Endothelial cell (in vitro differentiated cells): ENCODE measurements at places on chromosomes 1 and 21.
A peak's percentile ranks its signal among the peaks of the same experiment; 100 is the strongest.

- no peak for DNase-seq
Observed at GRCh38 chr1:200178340-200178739, 150.8 kb downstream of the NR5A2 start.

DNA sequence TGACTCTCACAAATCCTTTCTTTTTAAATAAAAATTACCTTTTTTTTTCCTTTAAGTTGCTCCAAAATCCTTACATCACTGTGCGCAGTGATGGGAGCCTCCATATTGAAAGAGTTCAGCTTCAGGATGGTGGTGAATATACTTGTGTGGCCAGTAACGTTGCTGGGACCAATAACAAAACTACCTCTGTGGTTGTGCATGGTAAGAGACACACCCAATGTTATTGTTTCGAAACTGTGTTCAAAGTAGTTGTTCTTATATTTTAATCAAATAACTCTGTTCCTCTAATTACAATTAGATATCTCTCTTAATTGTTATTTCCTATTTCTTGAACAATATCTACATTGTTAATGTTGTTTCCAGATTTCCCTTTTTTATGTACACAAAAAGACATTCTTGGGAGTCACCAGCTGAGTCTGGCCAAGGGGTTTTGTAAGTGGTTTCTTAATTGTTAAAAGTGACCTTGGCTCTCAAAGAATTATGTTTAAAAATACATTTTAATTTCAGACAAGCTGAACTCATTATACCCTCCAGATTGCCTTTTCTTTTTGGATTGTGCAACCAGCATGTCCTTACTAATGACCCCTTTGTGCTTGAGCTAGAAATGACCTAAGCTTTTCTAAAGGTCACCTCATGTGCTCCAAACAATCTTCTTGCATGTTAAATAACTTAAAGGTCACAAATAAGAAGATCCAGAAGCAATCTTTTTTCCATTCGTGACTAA is 250.1 kb downstream of the HMCN1 start:
- no peak for DNase-seq

DNA sequence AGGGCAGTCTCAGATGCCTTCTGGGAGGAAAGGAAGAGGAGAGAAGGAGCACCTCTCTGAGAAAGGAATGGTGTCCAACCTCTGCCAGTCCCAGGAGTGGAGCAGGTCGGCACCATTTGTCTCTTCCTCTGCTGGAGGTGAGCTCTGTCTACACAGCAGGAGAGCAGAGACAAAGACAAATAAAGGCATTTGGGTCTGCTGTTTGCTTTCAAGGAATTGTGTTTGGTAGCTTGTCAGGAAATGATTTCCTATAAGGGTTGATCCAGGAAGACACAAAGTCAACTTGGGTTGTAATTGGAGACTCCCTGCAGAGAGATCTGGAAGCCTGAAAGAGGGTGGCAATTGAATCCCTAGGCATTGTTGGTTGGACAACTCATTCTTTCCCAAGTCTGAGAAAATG is 34.5 kb upstream of the PLXNA2 start:
- no peak for DNase-seq

- DNase-seq, result no peak
Observed at GRCh38 chr1:204087893-204088528, 15.1 kb downstream of the SOX13 start.

GRCh38 chr1:150999051-150999674 is 7.5 kb downstream of the MINDY1 start:
- no peak for DNase-seq

DNA sequence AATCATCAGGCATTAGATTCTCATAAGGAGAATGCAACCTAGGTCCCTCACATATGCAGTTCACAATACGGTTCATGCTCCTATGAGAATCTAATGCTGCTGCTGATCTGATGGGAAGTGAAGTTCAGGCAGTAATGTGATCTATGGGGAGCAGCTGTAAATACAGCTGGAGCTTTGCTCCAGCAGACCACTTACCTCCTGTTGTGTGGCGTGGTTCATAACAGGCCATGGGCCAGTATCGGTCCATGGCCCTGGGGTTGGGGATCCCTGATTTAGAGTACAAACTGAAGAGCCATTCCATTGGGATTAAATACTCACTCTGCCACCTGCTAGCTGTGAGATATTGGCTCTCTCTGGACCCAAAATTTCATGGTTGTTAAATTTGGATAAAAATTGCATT is 244.6 kb upstream of the POGK start:
- no peak for DNase-seq

DNA sequence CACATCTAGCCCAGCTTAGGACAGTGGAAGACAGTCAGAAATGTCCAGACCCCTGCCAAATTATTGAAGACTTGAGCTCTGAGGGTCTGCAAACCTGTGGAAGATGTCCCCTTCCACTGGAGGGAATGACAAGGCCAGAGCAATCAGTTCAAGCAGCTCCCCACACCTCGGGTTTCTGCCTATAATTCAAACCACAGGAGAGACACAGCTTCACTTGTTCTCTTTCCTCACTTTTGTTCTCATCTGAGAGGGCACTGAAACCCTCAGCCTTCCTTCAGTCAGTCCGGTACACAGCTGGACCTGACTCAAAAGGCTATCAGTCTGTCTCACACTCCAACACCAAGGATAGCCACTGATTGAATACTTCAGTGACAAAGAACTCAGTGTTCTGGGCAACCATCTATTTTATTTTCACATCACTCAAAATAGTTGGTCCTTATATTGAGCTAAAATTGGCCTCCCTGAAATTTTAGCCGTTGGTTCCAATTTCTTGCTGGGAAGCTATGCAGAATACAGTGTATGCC is 70.1 kb downstream of the TENT5C start:
- no peak for DNase-seq

DNA sequence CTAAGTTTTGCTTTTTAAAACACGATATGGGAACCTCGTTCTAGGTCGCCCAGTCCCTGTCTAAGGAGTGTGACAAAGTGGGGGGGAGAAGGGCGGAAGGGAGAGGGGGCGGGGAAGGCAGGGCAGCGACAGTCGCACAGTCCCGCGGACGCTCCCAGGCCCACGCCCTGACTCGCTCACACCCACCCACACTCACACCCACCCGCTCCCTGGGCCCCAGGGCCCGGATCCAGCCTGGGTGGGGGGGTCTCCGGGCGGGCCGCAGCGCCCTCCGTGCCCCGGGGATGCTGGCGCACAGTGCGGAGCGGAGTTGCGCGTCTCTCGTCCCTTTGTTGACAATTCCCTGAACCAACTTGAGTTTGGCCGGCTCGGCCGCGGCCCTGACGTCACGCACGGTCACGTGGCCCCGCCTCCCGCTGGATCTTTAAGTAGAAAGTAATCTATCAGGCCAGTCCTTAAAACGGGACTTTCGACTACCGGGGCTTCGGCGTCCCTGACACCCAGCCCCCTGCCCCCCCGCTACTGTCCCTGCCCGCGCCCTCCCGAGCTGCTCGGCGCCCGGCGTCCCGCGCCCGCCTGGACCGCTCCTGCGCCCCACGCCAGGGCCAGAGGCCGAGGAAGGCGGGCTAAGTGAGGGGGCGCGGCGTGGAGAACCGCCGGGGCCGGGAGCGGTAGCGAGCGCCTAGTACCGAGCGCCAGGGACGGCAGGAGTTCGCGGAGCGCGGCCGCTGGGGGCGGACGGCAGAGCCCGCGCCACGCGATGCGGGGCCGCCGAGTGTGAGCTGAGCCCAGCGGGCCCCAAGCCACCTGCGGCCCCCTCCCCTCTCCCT is at the start of gene FOXD3:
Gene FOXD3, plus strand, starts transcription at position 454 of the 830 bp plus-strand sequence. CDS start 492 bp downstream, outside the sequence.
- DNase-seq, result peak; percentile 55

GRCh38 chr1:110672001-110672752 is 2.6 kb downstream of the KCNA3 start:
- DNase-seq, result no peak

DNA sequence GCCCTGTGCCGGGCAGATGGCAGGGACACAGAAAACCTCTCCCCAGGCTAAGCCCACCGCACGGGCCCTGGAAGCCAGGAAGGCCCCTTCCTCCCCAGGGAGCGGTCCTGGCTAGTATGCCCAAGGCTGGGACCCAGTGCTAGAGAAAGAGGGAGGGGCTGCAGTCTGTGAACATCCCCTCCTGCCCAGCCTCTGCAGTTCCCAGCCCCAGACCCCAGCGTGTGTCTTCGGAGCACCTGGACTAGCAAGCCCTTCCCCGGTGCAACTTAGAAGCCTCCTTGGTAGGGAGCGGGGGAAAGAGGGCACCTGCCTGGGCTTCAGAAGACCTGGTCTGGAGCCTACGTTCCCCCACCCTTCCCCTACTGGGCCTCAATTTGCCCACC is 2.1 kb downstream of the PLEKHG5 start:
- DNase-seq, result no peak

DNA sequence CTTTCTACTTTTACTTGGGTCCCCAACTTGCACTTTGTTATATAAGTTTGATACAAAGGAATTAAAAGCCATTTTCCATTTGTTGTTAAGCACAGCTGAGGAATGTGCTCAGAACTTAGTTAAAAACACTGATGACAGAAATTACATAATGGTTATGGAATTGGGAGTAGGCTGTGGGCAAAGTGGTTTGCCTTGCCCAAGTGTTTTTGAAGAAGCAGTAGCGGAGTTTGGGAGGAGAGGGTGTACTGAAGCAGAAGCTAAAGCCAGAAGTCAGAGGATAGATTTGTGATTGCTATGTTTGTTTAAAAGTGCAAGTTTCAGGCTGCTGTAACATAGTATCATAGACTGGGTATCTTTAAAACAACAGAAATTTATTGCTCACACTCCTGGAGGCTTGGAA is 391.8 kb downstream of the DUSP10 start:
- DNase-seq, result no peak

DNA sequence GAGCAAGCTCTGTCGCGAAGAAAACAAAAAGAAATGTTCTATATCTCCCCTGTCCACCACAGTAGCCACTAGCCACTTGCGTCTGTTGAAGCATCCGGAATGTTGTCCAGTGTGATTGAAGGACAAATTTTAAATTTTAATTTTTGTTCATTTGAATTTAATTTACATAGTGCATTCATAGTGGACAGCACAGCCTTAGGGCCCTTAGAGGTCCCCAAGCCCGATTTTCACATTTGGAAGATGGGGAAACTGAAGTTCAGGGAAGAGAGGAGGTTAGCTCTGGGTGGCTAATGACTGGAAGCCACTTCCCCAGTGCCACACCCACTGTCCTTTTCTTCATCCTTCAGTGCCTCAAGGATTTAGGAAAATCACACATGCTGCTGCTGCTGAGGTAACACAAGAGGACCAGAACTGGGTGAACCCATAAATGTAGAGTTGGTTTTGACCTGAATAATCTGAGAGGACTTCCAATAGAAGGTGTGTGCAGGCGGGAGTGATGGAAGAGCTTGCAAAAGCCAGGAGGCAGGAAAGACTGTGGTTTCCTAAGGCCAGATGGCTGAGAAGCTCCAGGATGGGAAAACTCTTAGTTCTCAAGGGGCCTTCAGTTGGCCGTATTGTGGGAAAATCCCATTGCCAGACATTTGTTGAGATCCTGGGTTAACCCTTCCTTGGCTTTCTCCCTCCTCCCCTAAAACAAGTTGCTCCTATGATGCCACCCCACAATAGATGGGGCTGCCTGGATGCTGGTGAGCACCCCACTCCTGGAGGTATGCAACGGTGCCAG is 49.5 kb downstream of the TRIM11 start:
- no peak for DNase-seq

GRCh38 chr1:160070243-160071163 is 543 bp upstream of the KCNJ10 start:
- DNase-seq, result peak; percentile 76

DNA sequence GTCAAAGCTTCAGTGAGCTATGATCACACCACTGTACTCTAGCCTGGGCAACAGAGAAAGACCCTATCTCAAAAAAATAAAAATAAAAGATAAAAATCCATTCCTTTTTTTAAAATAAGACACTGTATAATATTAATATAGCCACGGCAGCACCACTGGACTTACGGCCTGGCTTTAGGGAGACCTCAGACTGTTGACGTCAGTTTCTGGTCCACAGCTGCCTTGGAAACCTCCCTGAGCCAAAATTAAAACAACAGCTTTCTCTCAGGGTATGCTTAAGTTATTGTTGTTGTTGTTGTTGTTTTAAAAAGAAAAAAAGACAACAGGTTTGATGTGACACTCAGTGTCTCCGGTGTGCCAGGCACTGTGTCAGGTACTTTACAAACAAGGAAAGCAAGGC is 42.0 kb downstream of the CAPZB start:
- no peak for DNase-seq

DNA sequence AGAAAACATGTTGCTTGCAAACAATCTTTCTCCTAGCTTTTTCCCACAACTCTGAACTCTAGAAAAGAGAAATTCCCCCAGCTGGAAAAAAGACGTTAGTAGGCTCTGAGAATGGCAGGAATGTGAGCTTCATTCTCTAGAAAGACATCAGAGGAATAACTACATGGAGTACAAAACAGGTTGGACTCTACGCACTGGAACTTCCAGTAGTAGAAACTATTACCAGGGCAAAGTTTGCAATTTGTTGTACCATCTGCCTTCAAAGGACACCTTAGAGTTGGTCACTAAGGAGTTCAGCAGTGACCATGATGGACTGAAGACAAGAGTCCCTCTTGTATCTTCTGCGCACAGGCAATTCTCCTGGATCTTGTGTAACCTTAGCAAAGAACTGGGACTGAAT is 60.9 kb downstream of the SLC35D1 start:
- DNase-seq, result no peak

GRCh38 chr1:225919906-225920305 is 4.1 kb downstream of the PYCR2 start:
- no peak for DNase-seq

DNA sequence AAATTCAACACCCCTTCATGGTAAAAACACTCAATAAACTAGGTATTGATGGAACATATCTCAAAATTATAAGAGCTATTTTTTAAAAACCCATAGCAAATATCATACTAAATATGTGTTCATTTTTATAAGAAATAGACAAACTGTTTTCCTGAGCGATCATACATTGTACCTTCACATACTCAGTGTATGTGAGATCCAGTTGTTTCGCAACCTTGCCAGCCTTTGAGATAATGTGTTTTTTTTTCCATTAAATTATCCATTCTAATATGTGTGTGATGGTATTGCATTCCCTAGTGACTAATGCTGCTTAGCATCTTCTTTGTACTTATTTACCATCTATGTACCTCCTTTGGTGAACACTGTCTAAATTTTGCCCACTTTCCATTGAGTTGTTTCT is 47.1 kb downstream of the CFH start:
- no peak for DNase-seq

- no peak for DNase-seq
Observed at GRCh38 chr21:39503123-39503762, 51.5 kb downstream of the SH3BGR start.

GRCh38 chr1:65001231-65001792 is 35.0 kb upstream of the JAK1 start:
- peak; percentile 28 for DNase-seq

DNA sequence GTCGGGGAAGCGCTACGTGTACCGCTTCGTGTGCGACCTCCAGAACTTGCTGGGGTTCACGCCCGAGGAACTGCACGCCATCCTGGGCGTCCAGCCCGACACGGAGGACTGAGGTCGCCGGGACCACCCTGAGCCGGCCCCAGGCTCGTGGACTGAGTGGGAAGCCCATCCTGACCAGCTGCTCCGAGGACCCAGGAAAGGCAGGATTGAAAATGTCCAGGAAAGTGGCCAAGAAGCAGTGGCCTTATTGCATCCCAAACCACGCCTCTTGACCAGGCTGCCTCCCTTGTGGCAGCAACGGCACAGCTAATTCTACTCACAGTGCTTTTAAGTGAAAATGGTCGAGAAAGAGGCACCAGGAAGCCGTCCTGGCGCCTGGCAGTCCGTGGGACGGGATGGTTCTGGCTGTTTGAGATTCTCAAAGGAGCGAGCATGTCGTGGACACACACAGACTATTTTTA is 17.1 kb downstream of the ETS2 start:
- no peak for DNase-seq
